ENCODE measurements at places on chromosomes 5 and 9.

GRCh38 chr9:73437758-73438157, 286.1 kb downstream of the ANXA1 start:
- no peak for DNase-seq

DNA sequence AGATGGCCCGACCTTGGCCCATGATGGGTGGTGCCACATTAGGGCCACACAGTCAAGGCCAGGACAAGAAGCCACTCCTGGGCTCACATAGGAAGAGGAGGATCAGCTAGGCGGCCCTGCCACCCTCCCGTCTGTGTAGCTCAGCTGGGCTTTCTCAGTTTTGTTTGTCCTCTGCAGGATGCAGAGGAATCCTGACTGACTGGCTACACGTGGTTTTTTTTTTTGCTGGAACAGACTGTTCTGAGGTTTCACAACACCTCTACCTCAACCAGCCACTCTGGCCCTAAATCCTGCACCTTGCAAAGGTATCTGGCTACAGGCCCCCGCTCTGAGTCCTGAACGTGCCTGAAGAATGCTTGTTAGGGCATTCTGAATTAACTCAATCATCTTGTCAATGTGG, 88.3 kb upstream of the MSX2 start:
- no peak for DNase-seq

DNA sequence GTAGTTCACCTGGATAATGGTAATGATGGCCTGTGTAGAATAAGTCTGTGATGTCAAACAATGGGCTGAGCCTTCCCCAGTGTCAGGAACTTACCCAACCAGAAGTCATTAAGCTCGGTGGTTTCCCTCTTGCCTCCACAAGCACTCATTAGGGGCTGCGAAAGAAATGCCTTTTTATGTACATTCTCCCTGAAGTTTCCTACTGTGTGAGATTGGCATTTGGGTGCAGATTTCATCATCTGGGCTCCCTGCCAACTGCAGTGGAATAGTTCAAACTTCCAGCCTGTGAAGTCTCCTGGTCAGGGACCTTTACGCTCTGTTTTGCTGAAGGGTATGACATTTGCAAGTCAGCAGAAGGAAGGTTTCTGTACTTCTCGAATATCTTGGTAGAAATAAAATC, 41.6 kb upstream of the TMEM215 start:
- DNase-seq: no peak

DNA sequence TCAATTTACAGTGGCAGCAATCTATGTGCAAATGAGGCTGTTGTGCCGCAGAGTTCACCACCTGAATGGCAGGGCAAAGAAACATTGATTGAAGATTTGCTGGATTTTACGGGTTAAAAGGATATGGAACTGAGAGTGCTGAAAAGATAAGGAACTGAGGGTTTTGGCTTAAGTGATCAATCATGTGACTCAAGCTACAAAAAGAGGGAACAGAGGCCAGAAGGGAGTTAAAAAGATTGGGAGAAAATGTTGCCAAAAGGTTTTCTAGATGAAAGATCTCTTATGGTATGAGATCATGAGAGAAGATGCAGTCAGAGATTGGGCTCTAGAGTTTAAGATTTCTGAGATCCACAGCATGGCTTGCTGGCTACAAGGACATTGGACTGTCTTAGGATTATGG, 7.9 kb upstream of the RIMOC1 start:
- DNase-seq: no peak

GRCh38 chr5:119309326-119309725, 46.5 kb upstream of the TNFAIP8 start:
- DNase-seq: no peak

DNA sequence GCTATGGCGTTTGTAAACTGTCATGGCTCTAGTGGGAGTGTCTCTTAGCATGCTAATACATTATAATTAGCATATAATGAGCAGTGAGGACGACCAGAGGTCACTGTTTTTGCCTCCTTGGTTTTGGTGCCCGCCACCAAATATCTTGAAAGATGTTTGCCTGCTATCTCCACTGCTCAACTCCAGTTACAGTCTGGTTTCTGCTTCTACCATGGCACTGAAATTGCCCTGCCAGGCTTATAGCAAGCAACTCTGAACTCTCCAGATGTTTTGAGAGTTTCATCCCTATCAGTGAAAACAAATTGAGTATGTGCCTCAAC, 122.1 kb upstream of the SPRY4 start:
- DNase-seq: no peak

DNA sequence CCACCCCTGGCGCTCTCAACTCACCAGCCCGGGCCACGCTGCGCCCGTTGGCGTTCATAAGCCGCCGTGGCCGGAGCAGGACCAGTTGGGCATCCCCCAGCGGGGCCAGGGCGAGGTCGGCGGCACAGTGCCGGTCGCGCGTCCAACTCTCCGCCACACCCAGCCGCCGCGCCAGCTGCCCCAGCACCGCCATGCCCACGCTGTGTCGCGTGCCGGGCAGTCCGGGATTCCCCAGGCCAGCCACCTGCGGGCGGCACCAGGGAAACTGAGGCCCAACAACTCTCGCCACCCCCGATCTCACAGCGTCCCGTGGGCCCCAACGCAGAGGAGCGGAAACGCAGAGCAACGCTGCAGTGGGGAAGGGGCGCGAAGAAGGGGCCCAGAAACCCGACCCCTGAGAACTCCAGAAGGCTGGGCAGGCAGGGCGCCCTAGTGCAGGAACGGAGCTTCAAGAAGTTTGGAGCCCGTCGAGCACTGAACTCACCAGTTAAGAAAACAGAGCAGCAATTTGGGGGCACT, 453 bp downstream of the PTRH1 start:
- DNase-seq: no peak

DNA sequence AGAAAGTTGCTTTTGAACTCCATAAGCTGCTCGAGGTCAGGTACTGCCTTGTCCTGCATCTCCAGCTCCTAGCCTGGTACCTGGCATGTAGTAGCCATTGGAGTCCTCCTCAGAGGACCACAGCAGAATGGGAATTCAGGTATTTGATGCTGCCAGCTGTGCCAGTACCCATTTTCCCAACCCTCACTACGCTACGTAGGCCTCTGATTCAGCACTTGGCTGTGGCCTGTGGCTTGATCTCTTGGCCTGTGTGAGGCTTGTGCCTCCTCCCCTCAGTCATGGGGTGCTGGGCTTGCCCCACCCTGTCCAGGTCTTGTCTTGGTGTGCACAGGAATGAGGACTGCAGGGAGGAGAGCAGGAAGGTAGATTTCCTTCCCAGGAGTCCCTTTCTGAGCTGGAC, 11.8 kb downstream of the OTULIN start:
- no peak for DNase-seq

- no peak for DNase-seq
These were observed 205.3 kb upstream of the HAPLN1 start for GRCh38 chr5:83925955-83926337.

- DNase-seq: no peak
These were observed 238.0 kb downstream of the DMAC1 start for GRCh38 chr9:7561527-7562080.

DNA sequence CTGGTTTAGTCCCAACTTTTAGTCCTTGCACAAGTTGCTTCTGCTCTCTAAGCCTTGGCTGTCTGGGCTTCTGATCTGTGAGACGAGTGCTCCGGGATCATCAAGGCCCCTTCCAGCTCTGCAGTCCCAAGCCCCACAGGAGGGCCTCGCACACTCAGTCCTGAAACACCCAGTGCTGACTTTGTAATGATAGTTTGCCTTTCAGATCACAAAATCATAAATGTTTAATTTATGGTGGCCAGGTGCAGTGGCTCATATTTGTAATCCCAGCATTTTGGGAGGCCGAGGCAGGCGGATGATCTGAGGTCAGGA, 95.9 kb upstream of the SLC25A48 start:
- no peak for DNase-seq

- DNase-seq: no peak
These were observed 186.7 kb downstream of the MSX2 start for GRCh38 chr5:174911118-174911517.

GRCh38 chr5:143791848-143792731, 19.9 kb upstream of the HMHB1 start:
- DNase-seq: no peak

GRCh38 chr9:119810645-119811429, 441.6 kb upstream of the BRINP1 start:
- no peak for DNase-seq

GRCh38 chr9:96486386-96487028, 36.5 kb downstream of the HABP4 start:
- DNase-seq: no peak

DNA sequence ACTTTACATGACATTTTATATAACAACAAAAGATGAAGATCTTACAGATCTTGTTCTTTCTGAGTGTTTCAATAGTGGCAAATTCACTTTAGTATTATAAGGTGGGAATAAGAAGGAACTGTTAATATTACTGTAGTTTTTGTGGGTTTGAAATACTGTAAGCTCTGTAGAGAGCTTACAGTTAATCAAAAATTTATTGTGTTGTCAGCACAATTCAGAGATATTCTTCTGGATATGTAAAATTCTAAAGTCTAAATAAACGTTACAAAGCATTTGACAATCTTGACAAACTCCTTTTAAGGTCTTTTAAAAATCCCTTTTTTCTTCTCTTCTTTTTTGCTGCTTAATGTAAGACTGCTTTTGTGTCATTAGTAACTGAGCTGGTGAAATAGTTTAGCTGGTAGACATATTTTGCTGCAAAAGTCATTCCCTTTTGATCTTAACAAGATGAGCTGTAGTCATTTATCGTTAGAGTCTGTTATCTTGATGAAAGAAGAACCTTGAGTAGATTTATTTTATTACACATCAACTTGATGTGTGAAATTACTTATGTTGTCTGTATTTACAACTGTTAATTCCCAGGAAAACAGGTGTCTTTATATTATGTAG, 186.0 kb downstream of the WDR70 start:
- no peak for DNase-seq

DNA sequence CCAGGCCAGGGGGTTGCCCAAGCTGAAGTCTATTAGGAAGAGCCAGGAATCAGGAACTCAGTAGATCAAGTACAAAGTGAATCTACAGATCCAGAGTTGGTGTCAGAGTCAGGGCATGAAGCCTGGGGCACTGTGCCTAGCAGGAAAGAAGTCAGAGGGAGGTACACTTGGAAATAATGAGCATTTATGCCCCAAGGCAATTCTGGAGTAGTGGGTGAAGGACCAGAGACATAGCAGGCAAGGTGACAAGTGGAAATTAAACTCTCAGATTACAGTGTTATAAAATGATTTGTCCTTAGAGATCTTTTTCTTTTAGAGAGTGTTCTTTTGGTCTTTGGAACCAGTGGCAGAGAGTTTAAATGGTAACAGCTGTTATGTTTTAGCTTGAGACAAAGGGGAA, 138.0 kb downstream of the ADAMTSL1 start:
- DNase-seq: no peak

GRCh38 chr9:2419347-2419746, 202.2 kb upstream of the VLDLR start:
- no peak for DNase-seq

GRCh38 chr5:117681431-117682254, 1107.0 kb upstream of the SEMA6A start:
- DNase-seq: no peak

GRCh38 chr5:34584165-34584564, 72.0 kb upstream of the RAI14 start:
- no peak for DNase-seq

- DNase-seq: no peak
These were observed 72.4 kb downstream of the CTSL start for GRCh38 chr9:87798261-87798833.

- no peak for DNase-seq
These were observed 59.2 kb upstream of the NR4A3 start for GRCh38 chr9:99762470-99762869.

DNA sequence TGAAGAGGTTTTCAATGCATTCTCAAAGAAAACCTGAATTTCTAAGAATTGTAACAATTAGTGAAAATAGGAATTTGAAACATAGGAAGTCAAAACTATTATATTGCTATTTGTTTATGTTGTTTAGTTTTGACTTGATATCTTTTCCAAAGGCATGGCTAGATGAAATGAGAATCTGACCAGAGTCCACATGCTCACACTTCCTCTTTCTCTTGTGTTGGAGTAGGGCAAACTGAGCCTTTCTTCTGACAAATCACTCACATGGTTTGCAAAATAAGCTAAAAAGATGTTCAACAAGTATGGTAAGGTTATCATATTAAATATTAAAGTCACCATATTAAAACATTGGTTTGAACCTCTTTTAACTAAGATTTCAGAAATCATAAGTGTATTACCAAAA, 512.6 kb downstream of the ISL1 start:
- no peak for DNase-seq

DNA sequence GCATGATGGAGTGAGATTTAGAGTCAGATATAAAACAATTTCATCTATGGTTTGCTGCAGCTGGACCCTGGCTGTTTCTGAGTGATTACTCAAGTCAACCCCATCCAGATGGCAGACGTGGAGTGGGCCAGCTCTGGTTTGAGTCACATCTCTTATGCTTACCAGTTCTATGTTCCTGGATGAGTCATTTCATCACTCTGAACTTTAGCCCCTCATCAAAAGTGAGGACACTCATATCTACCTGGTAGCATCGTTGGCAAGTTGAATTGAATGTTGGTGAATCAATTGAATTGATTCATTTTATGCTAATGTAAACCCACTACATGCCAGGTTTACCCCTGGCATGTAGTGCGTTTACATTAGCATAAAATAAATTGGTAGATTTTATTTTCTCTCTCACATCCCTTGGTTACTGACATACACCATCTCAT, 176.4 kb downstream of the FGF18 start:
- DNase-seq: no peak

DNA sequence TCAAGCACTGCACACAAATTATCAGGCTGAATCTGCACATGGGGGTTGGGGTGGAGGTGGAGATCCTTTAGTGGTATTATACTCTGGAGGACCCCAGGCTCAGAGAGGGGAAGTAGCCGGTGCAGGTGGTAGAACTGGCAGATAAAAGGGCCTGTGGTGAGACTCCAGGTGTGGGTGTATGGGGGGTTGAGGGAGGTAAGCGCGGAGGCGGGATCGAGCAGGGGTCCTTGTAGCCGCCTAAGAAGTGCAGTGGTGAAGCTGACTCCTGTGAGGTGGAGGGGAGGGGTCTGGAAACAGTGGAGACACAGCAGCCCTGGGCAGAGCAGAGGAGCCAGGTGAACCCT, 841 bp downstream of the ACSL6 start:
- DNase-seq: no peak

DNA sequence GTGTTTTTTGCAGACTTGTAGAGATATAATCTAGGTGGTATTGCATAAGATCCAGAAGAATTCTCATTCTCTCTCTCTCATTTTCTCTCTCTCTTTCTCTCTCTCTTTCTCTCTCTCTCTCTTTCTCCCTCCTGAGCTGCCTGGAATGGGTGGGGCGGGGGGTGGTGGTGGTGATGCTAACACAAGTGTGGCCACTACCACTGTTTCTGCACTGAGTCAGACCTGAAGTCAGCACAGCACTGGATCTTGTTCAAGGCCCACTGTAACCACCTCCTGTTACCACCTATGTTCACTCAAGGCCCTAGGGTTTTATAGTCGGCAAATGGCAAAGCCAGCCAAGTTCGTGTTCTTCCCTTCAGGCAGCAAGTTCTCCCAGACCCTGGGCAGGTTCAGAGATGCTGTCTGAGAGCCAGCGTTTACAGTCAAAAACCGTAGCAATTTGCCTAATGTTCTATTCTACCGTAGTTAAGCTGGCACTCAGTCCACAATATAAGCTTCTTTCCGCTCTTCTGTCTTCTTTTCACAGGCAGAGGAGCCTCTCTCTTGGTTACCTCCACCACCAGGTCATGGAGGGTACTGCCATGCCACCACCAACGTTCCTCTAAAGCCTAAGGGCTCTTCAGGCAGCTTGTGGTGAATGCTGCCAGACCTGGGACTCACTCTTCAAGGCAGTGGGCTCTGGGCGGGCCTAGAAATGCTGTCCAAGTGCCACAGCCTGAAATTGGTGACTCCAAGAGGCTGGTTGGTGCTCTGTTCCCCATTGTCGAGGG, 235.7 kb upstream of the PRR16 start:
- no peak for DNase-seq
